Esophagus squamous epithelium (tissue), 5 donors: ENCODE measurements at places on chromosomes 2 and 18.

DNA sequence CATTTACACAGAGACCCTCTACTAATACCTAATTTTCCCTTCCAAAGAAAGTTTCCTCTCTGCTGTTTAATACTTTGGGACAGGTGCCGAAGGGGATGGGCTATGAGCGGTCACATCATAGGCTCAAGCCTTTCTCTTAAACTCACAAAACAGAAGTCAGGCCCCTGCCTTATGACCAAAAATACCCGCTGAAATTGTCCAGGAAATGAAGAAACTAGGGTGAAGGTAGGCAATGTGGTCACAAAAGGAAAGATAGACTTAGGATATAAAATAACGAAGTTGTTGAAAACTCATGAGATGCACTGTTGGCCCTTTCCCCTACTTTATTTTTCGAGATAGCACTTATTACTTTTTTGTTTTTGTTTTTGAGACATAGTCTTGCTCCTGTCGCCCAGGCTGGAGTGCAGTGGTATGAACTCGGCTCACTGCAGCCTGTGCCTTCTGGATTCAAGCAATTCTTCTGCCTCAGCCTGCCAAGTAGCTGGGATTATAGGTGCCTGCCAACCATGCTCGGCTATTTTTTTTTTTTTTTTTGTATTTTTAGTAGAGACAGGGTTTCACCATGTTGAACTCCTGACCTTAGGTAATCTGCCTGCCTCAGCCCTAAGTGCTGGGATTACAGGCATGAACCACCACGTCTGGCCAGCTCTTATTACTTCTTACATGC is 16.3 kb downstream of the SLC8A1 start:
- DNase-seq = no peak

DNA sequence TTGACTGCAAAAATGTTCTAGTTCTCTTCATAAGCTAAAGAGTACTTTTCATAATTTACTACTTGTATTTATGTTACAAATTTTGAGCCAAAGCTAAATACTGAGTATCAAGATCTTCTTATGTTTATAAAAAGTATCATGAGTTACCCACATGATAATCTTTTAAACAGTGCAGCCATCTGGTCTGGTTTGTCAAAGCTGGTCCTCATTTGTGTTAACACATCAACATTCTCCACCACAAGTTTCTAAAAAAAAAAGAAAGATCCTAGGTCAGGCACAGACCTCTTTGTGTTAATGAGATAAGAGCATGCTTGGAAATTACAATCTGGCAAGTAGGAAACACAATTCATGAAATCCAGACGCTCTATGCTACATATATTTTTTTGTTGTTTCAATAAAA is 75.5 kb upstream of the FRZB start:
- no peak for DNase-seq

- DNase-seq = no peak
Observed at GRCh38 chr18:3623769-3624545, 174.0 kb downstream of the TGIF1 start.

- no peak for DNase-seq
Observed at GRCh38 chr2:84972207-84972783, 1.3 kb downstream of the KCMF1 start.

- DNase-seq = no peak
Observed at GRCh38 chr2:178484245-178485041, 4.2 kb downstream of the PLEKHA3 start.

DNA sequence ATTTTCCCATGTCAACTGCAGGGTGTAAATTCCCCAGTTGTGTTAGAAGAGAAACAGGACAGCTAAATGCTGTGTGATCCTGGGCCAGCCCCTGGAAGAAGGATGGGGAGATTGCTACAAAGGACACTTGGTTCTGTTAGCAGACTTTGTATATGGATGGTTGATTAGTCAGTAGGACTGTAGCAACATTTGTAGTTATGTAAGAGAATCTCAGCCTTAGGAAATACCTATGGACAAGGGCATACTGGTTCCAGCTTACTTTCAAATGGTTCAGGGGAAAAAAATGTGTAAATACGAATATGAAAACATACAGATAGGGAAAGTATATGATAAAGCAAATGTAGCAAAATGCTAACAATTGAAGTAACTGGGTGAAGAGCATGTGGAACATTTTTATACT is 47.6 kb downstream of the GNAL start:
- DNase-seq = no peak
